ENCODE measurements at places on chromosomes 3 and 15.

DNA sequence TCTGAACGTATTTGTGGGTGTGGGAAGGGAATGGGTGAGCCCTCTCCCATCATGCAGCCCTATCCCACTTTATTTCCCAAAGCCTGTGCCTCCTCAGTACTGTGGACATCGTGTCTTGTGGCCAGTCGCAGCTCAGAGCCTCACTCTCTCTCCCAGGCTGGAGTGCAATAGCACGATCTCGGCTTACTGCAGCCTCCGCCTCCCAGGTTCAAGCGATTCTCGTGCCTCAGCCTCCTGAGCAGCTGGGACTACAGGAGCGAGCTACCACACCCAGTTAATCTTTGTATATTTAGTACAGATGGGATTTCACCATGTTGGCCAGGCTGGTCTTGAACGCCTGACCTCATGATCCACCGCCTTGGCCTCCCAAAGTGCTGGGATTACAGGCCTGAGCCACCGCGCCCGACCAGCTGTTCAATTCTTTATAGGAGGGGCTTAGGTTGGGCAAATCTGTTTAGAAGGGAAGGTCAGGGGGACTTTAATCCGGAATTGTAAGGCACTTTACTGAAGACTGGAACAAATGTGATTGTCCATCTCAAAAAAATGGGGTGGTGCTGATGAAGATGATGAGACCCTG is 42.7 kb upstream of the BDH1 start:
- no peak for DNase-seq

GRCh38 chr3:52190294-52191074 is 7.5 kb upstream of the ALAS1 start:
- DNase-seq = no peak

DNA sequence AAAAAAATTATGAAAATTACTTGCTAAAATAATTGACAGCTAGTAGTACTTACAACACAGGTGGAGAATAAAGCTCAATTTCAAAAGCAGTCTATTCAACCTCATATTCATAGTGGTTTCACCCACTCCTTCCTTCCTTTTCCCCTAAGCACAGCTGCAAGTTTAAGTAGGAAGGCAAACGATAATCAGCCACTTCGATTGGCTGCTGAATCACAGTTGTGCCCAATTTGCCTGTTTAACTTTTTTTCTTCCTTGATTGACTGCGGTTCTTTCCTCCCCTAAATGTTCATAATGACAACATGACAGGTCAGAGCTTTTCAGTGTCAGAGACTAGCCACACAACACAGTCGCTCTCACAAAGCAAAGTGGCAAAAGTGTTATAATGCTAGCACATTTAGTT is 468.0 kb upstream of the GBE1 start:
- DNase-seq = no peak

DNA sequence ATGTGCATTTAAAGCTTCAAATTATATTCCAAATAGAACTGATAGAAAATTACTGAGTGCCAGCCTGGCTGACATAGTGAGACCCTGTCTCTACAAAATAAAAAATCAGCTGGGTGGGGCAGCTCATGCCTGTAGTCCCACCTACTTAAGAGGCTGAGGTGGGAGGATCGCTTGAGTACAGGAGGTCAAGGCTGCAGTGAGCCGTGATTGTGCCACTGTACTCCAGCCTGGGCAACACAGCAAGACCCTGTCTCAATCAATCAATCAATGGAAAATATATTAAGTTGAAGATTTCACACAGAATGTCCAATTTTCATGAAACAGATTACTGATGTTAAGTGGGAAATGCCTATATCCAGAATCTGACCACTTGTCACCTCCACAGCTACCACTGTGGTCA is 4.1 kb downstream of the MON1A start:
- DNase-seq = no peak

DNA sequence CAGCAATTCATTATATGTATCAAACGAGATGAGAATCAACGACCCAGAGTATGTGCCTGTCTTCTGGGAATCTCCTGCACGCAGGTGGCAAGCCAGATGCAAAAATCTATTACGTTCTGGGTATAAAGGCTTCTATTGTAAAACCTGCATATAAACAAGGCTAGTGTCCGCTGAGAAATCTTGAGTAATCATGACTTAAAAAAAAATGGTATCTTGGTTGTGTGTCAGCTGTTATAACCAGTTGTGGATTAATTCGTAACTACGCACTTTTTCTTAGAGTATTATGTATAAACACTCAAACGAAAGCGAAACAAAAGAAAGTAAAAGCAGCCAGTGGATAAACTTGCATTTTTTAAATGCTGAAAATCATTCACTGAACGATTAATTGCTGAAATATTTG is 509.1 kb downstream of the RSL24D1 start:
- DNase-seq = no peak

- no peak for DNase-seq
Observed at GRCh38 chr3:52779011-52779836, 1.8 kb downstream of the ITIH1 start.

DNA sequence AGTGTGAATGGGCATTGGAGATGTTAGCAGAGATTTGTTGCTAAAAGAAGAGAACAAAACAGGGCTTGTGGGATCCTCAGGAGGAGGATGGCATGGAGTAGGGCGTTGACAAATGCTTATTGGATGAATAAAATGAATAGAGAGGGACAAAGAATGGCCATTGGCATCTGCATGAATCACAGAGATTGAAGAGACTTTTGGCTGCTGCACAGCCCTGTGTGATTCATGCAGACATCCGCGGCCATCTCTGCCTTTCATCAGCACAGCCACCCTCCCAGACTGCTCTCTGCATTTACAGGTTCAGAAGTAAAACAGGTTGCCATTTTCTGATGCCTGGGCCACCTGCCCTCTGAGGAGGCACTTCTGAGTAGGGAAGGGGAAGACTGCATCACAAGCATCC is 397.9 kb downstream of the EPHB1 start:
- no peak for DNase-seq

DNA sequence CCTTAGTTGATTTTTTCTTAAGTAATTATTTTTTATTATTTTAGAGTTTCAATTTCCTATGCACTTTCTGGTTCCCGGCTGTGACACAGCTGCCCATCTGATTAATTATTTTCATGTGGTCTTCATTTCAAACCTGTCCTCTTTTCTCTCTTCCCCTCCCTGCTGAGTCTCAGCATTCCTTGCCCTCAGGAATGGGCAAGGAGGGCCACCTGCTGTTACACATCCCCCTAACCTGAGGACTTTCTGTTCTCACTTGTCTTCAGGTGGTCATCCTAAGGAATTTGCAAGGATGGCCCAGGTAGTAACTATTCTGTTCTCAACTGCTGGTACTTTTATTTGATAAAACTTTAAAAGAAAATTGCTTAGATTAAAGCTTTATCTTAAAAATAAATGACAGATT is 545.0 kb downstream of the OTOL1 start:
- no peak for DNase-seq

GRCh38 chr15:71379893-71380292 is 264.6 kb downstream of the THSD4 start:
- no peak for DNase-seq

GRCh38 chr3:196274585-196274984 is 12.9 kb downstream of the PCYT1A start:
- DNase-seq = no peak

GRCh38 chr3:184230081-184230602 is 757 bp downstream of the VWA5B2 start:
- peak; percentile 43 for DNase-seq

DNA sequence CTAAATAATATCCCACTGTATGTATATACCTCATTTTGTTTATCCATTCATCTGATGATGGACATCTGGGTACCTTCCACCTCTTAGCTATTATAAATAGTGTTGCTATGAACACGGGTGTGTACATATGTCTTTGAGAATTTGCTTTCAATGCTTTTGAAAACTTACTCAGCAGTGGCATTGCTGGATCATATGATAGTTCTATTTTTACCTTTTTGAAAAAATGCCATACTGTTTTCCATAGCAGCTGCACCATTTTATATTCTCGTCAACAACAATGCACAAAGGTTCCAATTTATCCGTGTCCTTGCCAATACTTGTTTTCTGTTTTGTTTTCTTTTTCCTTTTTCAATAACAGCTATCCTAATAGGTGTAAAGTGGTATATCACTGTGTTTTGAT is 77.1 kb downstream of the PEAK1 start:
- DNase-seq = no peak

DNA sequence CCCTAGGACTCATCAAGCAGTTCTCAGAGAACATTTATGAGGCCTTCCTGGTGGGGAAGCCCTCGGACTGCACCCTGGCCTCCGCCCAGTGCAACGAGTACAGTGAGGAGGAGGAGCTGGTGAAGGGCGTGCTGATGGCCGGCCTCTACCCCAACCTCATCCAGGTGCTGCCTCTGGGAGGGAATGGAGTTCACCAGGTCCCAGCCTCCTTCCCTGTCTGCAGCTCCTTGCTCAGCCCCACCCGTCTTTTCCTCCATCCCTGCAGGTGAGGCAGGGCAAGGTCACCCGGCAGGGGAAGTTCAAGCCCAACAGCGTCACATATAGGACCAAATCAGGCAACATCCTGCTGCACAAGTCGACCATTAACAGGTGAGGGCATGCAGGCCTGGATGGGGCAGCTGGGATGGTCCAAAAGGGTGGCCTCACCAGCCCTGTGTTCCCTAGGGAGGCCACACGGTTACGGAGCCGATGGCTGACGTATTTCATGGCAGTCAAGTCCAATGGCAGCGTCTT is 46.3 kb downstream of the DHX30 start:
- DNase-seq = no peak

GRCh38 chr15:41659855-41660234 is 360 bp upstream of the MGA start:
- peak; percentile 94 for DNase-seq

DNA sequence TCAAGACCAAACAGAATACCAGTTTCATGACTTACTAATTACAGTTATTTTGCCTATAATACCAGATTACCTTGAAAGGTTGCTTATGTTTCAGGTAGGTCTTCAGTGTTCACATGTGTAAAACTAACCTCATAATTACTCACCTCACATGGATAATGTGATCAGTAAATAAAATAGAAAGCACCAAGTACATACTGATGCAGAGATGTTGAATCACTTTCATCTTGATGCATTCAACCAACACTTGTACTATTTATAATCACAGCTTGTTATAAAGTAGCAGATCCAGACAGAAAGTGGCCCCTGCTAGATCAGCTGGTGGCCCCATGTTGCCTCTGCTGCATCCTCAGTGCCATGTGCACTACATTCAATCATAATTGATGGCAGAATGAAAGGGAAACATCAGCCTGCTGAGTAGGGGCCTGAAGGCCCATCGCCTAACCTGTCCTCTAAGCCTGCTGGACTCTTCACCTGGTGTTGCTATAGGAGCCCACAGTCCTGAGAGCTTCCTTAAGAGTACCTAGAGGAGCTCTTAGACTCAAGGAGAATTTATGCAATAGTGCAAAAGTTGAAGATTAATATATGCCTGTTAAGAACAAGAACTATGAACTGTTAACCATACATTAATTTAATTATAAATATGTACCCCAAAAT is 154.3 kb downstream of the PLCL2 start:
- no peak for DNase-seq

- DNase-seq = no peak
Observed at GRCh38 chr3:57974796-57975388, 33.3 kb upstream of the FLNB start.

GRCh38 chr3:53936347-53936746 is 44.7 kb upstream of the SELENOK start:
- DNase-seq = no peak

GRCh38 chr3:30107531-30107930 is 498.9 kb upstream of the TGFBR2 start:
- no peak for DNase-seq

- DNase-seq = no peak
Observed at GRCh38 chr15:61080221-61081026, 148.7 kb downstream of the RORA start.

- no peak for DNase-seq
Observed at GRCh38 chr3:30112411-30112810, 494.0 kb upstream of the TGFBR2 start.

GRCh38 chr3:34072297-34072696 is 273.9 kb downstream of the PDCD6IP start:
- no peak for DNase-seq

GRCh38 chr3:126782536-126782935 is 78.5 kb downstream of the CHCHD6 start:
- DNase-seq = no peak

DNA sequence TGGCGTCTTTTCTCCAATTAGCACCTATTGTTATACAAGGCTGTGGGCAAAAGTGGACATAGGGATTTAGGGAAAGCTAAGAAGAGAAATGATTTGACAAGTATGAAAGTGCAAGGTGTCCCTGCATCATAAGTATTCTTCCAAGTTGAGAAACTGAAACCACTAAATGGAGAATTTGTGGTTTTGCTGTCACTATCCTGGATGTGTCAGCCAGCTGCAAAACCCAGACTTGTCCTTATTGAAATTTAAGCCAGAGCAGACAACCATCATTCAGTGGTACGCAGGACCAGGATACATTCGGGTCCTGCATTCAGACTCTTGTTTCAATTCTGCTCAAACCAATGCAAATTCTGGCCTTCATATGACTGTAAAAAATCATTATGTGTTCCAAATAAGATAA is 384.8 kb upstream of the TGFBR2 start:
- DNase-seq = no peak

DNA sequence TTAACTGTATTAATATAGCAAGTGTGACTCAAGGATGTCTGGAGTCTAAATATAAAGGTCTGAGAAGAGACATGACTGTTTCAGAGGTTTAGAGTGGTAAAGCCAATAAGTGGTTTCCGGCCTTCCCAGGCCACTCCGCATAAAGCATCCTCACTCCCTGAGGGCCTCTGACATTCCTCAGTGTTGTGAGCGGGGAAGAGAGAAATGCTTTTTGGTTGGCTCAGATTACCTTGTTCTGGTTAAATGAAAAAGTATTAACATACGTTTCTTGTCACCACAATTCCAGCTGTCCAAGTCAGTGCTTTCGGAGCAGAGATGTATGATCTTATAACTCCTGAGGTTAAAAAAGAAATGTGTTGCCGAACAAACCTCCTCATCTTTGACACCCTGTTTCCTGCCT is 103.8 kb downstream of the RBMS3 start:
- peak; percentile 16 for DNase-seq

GRCh38 chr15:31752065-31752762 is 278.1 kb upstream of the CHRNA7 start:
- no peak for DNase-seq

DNA sequence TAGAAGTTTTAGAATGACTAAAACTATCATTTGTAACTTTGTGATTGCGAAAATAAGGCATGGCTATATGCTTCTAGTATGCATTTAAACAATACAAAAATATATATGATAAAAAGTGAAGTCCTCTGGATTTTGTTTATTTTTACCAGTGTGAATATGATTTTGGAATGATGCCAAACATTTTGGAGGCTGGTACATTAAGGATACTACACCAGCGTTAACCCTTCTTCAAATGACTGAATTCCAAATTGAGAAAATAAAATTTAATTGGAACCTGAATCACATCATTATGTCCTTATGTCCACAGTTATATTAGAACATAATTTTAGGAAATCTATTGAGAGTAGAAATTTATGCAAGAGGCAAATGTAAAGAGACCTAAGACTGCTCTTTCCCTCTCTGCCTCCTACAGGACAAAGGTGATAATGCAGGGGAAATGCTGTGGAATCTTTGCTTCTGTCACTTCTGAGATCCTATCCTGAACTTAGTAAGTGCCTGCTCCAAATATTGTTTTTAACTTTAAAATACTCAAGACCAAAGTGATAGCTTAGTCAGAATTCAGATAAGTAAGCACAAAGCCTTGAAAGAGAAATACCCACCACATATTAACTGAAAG is 121.1 kb upstream of the NANOGP8 start:
- DNase-seq = no peak

GRCh38 chr3:54915181-54915580 is 12.7 kb downstream of the LRTM1 start:
- DNase-seq = no peak

Measured in right kidney (tissue), 9 donors.